ENCODE measurements at places on chromosomes 2 and 18.

DNA sequence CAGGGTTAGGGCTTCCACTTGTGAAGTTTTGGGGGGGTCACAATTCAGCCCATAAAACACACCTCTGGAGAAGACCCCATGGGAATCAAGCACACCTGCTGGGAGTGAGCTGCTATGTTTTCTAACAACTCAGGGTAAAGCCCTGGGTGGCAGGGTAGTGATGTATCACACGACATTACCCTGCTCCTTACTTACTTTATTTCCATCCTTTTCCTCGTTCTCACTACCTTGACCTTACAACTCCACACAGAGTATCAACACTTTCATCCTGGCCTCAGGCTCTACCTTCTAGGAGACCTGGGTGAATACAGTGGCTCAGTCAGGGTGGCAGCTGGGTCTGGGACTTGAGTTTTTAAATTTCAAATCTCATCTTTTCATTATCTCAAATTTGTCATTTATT lies 290.3 kb downstream of the CYRIA start:
- DNase-seq = no peak

GRCh38 chr2:168658706-168659105 lies 143.7 kb upstream of the NOSTRIN start:
- no peak for DNase-seq

- DNase-seq = no peak
Measured at GRCh38 chr2:79729532-79729931, 216.7 kb downstream of the CTNNA2 start.

DNA sequence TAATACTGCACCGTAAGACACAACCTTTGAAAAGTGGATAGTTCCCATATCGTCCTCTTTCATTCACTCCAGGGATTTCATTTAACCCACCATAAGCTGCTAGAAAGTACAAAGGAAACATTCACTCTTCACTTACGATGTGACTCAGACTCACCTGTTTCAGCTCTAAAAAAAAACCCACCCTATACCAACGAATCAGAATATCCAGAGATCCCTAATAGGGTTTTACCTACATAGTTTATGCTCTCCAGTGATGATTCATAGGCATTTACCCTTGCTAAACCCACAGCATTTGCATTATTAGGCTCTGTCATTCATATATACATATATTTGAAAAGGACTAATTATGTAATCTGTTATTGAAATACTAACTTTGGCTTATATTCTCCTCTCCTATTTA lies 60.2 kb downstream of the PRPF40A start:
- no peak for DNase-seq

- no peak for DNase-seq
Measured at GRCh38 chr2:10467401-10467800, 19.3 kb upstream of the ODC1 start.

DNA sequence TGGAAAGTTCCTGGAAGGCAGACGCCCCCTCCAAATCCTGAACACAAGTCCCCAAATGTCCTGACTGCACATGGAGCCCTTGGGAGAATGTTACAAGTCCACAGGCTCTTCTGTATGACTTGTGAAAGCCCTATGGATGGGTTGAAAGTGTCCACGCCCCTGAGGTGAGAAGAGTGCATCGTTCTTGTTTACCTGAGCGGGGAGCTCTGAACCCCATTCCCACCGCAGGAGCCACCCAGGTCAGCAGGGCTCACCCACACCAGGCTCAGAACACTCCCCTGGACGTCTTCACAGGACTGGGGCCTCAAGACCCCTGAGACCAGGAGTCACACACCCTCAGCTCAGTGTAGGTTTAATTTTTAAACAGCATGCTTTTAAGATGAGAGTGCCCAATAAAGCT lies 84.2 kb upstream of the TMEM18 start:
- no peak for DNase-seq

DNA sequence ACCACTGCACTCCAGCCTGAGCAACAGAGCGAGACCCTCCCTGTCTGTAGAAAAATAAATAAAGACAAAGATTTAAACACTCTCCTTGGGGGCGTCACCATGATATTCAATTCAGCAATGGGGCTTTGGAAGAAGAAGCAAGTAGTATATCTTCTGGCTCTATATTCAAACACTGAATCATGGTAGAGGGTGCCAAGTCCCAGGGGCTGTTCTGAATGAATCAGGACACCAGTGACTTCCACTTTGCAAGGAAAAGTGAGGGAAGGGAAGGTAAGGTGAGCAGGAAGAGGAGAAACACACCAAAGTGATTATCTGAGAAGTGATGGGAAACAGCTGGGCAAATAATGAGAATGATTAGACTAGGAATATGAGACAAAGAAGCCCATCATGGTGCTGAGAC lies 80.5 kb downstream of the AAK1 start:
- DNase-seq = no peak

Measured in left renal cortex interstitium (tissue), 4 donors.